Retinal pigment epithelial cell (primary cell): ENCODE measurements at places on chromosomes 6 and 20.

- DNase-seq, result no peak
Measured at GRCh38 chr6:7201732-7202541, 94.2 kb downstream of the RREB1 start.

DNA sequence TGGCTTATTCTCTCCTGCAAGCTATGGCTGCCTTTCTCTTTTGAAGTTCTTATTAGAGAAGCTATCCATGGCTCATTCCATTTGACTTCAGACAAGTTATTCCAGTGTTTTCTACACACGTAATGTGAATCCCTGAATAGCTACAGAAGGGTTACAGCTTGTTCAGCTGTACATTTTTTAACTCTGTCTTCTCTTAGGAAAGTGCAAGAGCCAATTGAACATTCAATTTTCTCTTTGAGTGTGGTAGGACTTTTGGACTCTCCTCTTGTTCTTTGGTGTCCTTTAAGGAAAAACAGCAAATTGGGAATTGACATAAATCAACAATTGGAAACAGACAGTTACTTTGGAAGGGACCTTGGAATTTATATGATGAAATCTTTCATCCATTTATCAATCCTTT, 125.8 kb downstream of the EPM2A start:
- no peak for DNase-seq

- no peak for DNase-seq
Measured at GRCh38 chr20:16929756-16930155, 181.6 kb downstream of the OTOR start.

DNA sequence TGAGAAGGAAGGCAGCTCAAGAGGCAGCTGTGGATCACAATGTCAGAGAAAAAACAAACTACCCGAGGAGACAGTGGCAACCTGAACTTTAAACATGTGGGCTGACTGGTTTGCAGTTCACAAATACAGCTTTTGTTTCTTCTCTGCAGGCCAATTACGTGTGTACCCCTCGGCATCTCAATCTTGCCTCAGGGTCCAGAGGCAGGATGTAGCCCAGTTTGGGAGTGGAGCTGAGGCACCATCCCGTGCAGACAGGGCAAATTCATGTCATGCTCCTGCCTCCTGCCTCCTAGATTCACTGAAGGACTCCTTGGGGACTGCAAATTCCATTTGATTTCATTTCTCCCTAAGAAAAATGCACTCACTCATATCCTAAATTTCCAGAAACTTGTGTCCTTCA, 94.2 kb upstream of the KCNK16 start:
- peak; percentile 73 for DNase-seq

- DNase-seq, result no peak
Measured at GRCh38 chr6:7593229-7593628, 3.2 kb downstream of the SNRNP48 start.
